NCI-H1092 treated with DMSO at 0.1 percent for 48 hours (cell line): ENCODE measurements at places on chromosomes 7 and 10.

GRCh38 chr10:58894929-58895328, 281.5 kb upstream of the PHYHIPL start:
- no peak for DNase-seq

- DNase-seq, result no peak
Measured at GRCh38 chr10:29204070-29204800, 84.6 kb upstream of the LYZL1 start.

DNA sequence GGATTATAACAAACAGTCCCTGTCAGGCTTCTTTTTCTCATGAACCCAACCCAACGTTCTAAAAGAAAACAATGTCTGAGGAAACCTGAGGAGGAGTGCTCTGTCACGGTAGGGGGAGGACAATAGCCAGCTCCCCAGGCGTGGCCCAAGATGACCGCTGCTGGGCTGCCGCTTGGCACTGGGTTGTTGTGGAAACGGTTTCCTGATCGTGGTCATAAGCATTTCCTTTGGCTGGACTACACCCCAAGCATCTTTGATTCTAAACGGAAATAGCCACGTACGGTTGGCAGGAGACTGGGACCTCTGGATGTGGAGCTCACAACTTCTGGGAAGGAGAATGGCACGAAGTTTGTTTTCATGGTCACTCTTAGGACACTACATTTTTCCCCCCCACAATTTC, 30.4 kb upstream of the DMBT1 start:
- DNase-seq, result no peak

DNA sequence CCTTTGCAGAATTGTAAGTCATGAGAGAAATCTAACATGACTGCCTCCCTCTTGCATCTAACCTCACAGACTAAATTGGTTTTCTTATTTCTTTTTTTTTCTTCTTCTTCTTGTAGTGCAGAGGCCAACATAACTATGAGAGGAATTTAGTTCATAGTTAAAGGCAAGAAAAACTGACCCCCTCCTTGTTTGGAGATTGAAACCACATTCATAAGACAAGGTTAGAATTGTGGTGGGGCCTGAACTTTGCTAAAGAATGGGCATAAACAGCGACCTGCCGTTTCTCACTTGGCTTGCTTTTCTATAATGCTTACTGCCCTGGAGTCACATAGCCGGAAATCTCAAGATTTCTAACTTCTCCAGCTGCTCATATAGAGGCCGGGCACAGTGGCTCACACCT, 2.4 kb upstream of the POLM start:
- DNase-seq, result no peak

DNA sequence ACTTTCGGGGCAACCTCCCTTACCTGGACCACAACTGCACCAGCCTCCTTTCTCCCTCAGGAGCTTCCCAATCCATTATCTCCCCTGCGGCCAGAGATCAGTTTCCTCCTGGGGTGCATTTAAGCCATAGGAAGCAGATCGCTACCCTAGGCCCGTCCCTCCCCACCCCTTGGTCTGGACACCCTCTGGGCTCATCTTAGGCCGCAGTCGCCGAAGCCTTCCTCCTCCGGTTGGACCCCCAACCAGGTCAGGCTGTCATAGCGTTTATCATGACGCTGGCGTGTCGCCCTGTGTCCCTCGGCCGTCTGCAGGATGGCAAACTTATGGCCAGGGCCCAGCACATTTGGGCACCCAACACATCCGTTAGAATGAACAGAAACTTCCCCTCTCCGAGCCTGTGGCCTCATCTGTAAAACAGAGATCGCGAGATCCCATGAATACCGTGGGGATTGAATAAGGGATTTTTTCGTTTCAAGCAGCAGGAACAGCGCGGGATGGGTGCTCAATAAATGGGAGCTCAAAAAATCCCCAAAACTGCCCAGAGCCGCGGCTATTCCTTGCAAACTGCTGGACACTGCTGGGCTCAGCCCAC, 669 bp upstream of the AP5Z1 start:
- DNase-seq, result peak; percentile 51
